ENCODE measurements at places on chromosomes 5 and 9.
A peak's percentile ranks its signal among the peaks of the same experiment; 100 is the strongest.

- DNase-seq, result peak; percentile 18
These were observed at the start of gene ERAP2 for GRCh38 chr5:96876292-96876850. Gene ERAP2 (plus strand): TSS chr5:96876500. CDS start chr5:96879686, 3,186 bp downstream.

DNA sequence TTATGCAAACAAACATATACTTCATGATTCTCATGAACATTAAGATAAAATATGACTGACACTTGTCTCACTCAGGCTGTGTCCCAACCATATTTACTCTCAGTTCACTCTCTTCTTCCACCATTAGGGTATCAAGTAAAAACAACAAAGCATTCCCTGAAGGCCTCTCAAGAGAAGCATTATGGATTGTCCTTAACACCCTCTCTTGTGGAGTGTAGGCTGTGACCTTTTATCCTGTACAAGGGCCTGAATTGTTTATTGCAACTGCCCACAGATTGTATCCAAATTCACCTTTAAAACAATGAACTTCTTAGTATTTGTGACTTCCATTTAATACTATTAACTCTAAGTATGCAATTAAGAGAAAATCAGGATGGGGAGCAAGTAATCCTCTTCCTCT is 78.1 kb downstream of the RICTOR start:
- DNase-seq, result no peak

DNA sequence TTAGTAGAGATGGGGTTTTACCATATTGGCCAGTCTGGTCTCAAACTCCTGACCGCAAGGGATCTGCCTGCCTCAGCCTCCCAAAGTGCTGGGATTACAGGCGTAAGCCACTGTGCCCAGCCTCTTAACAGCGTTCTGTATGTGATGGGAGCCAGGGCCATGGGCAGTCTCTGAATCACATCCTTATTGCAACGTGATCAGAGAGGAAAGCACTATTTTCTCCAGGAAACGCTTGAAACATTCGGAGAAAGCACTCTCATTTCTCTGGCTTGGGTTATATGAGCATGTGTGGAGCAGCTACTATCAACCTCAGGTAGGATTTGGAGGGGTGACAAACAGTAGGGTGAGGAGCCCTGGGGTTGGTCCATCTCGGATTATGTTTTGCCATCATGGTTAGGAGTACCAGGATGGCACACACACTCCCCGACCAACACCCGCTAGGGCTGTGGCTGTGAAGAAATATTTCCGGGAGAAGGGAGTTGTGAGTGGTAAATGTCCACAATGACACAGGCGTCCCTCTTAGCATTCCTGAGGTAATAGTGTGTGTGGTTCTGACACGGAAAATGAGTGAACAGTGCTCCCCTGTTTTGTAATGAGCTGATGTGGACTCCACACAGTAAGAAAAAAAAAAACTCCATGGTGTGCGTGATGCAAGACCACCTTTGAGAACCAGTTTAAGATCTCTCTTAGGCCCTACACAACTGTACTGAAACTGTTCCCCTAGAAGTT is 406.2 kb upstream of the ZNF608 start:
- DNase-seq, result no peak

DNA sequence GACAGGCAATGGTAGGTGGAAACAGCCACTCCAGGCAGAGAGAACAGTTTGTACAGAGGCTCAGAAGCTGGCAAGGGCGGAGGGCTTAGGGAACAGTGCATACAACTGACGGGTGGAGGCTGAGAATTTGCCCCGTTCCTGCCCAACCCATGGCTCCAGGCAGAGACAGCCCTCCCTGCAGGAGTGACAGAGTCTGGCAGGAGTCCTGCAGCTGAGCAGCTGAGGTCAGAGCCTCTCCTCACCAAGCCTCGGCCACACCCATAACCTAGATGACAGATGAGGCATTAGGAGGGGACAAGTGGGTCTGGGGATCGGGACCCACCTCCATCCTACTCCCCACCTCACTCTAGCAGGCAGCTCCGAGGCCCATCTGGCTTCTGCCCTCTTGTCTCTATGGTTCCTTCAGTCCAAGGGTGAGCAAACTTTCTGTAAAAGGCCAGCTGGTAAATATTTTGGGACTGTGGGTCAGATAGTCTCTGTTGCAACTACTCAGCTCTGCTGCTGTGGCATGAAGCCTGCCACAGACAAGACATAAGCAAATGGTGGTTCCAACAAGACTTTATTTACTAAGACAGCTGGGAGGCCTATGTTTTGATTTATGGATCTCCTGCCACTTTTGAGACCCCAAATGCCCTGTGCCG is 83.7 kb downstream of the SH3TC2 start:
- DNase-seq, result no peak

DNA sequence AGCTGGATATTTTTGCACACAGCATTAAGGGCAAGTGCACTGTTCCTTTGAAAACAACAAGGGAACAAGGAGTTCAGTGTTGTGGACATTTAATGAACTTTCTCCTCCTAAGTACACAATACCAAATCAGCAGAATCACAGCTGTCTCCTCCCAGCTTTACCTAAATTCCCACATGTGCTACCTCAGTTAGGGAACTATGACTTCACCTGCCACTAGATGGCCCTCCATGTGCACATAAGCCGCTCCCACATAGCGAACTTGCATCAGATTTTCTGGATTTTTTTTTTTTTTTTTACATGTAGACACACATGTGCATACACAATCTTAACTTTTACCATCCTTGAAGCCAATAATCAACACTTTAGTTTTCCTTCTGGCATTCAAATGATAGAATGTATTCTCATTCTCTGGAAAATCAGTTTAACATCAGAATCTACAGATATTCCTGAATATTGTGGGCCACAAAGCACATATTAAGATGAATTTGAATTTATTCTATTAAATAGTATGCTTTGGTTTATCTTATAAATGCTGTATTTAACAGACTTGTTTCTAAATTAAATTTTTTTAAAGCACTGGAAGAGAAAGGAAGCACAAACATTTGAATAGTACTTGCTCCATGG is 123.6 kb downstream of the PALM2AKAP2 start:
- no peak for DNase-seq

- DNase-seq, result no peak
These were observed 71.2 kb upstream of the FREM1 start for GRCh38 chr9:14981291-14981950.

DNA sequence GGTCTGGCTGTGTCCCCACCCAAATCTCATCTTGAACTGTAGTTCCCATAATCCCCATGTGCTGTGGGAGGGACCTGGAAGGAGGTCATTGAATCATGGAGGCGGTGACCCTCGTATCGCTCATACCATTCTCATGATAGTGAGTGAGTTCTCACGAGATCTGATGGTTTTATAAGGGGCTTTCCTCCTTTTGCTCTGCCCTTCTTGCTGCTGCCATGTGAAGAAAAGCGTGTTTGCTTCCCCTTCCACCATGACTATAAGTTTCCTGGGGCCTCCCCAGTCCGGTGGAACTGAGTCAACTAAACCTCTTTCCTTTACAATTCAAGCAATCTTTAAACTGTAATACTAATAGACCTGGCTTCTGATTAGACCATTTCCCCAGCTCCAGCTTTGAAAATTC is 92.2 kb upstream of the SARDH start:
- no peak for DNase-seq

DNA sequence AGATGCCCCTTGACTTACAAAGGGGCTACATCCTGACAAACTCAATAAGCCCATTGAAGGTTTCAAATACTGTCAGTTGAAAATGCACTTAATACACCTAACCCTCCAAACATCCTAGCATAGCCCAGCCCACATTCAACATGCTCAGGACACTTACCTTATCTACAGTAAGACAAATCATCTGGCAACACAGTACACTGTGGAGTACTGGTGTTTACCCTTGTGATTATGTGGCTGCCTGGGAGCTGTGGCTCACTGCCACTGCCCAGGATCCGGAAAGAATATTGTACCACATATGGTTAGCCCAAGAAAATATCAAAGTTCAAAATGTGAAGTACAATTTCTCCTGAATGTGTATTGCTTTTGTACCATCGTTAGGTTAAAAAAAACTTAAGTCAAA is 562.2 kb downstream of the HTR1A start:
- DNase-seq, result no peak

DNA sequence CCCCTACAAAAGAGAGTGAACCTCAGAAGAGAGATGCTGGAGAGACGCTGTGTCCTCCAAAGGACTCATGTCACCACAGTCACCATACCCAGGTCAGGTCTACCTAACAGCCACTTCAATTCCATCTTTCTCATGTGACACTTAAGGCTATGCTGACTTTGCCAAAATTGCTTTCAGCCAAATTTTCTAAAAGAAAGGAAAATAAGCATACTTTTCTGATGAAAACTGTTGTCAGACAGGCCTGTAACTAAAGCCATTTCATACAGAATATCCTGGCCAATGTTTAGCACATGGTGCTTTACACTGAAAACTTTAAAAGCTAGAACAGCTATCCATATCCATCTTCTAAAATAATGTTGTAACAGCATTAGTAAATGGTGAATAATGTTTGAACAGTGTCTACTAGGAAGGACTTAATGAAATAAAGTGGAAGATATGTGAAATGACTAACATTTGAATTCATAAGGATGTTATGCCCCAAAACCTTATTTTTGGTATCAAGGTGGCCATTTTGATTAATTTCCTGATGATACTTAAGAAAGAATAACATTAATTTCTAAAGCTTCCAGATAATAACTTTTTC is 97.2 kb downstream of the NFIB start:
- no peak for DNase-seq

GRCh38 chr5:134100283-134101091 is 14.0 kb upstream of the TCF7 start:
- DNase-seq, result no peak

DNA sequence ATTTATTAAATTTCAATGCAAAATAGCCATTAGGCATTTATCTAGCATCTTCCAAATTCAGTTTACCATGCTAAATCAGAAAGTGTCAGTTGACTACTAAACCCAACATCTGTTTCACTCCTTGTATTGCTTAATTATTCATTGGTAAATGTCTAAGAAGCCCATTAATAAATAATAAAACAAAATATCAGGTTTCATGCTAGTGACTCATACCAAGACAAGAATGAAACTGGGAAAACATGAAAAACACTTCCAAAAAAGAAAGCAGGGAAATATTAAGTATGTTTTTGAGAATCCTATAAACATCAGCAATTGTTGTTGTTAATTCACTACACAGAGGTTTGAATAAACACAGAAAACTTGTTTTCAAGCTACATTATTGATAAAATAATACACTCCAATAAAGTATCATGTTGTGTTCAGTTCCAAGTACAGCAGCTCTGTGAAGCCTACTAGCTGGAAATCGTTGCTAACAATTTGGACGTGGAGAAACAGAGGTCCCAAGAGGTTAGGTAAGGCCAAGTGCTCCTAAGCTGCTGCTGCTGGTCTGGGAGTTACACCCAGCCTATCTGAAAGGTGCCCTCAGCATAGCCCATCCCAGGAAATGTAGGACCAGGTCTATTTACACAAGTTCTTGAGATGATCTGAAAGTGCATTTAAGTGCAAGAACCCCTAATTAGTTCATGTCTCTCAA is 78.8 kb downstream of the GNAQ start:
- DNase-seq, result no peak

DNA sequence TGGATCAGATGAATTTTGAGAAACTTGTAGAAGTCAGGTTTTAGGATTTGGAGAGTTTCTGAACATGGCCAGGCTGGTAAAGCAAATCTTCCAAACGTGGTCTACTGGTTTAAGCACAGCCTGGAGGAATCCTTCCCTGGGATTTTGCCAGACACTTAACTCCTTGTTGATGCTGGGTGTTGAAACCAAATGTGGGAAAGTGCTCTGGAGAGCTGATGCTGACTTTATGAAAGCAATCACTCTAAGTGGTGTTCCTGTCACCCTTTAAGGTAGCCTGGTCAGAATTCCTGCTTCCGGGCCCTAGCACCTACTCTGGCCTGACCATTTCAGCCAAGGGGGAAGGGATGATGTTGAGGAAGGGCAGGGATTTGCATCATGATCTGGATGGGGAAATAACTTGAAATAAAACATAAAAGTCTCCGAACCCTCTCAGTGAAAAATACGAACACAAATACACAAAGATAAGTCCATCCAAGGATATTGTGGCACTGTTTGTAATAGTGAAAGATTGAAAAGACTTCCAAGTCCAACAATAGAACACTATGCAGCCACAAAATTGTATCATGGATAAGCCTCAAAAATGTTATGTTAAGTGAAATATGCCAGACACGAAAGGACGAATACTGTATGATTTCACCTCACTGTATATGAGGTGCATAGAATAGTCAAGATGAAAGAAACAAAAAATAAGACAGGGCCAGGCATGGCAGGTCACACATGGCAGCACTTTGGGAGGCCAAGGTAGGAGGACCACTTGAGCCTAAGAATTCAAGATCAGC is 57.7 kb downstream of the PDE6A start:
- DNase-seq, result no peak

DNA sequence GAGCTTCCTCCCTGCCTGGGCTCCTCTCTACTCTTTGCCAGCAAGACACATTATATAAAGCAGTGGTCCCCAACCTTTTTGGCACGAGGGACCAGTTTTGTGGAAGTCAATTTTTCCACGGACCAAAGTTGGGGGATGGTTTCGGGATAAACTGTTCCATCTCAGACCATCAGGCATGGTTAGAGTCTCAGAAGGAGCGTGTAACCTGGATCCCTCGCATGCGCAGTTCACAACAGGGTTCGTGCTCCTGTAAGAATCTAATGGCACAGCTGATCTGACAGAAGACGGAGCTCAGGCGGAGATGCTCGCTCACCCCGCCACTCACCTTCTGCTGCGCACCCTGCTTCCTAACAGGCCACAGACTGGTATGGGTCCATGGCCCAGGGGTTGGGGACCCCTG is 142.8 kb downstream of the LIFR start:
- no peak for DNase-seq

- no peak for DNase-seq
These were observed 248.1 kb downstream of the PIK3R1 start for GRCh38 chr5:68463606-68464005.

DNA sequence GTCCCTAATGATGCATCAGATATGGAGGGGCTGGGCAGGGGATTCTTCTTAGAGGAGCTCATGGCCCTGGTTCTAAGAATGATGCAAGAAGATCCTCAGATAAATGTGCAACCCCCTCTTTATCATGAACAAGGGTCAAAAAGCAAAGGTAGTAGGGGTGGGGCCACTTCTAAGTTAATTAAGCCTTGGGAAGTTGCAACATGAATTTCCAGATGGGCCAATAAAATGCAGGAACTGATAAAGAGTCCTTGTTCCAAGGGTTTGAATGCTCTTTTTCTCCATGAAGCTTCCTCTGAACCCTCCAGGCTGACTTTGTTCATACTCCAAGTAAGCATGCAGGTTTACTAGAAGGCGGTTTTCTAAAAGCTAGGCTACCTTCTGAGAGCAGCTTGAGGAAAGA is 25.6 kb downstream of the PCA3 start:
- DNase-seq, result no peak

DNA sequence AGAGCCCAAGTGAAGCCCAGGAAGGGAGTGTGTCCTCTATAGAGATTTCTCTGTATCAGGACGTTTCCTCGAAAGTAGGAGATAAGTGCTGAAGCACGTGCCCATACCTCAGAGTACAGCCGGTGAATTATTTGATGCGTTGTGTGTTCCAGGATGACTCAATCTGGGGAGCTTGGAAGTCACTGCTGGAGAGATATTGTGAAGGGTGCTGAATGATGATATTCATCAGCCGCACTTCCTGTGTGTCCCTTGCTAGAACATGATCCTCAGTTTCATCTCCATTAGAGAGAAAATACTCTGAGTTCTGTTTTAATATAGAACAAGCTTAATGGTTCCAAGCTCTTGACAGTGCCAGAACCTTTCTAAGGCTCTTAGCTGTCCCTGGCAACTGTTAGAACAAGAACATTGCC is 402.3 kb upstream of the ADAMTSL1 start:
- DNase-seq, result no peak

GRCh38 chr5:67366691-67367395 is 170.2 kb upstream of the CD180 start:
- no peak for DNase-seq
